Right atrium auricular region (tissue), 2 donors: ENCODE measurements at places on chromosomes 6 and 20. TPM values are rescaled to one million over a fixed set of nuclear protein-coding genes. Genes with fewer than 3 reads are reported as not detected.

The OXT gene
- total RNA-seq, result not detected

The GTSF1L gene
- total RNA-seq, result not detected

The ADAM33 gene
- 13.8 TPM for total RNA-seq

The TCF15 gene
- total RNA-seq, result 4.9 TPM

The SLC17A3 gene
- not detected for total RNA-seq

The TREM2 gene
- 1.6 TPM for total RNA-seq

The ADGRF4 gene
- total RNA-seq, result 0.86 TPM

The OOEP gene
- total RNA-seq, result not detected

The EEF1A2 gene
- total RNA-seq, result 797 TPM
